Fibroblast of lung (primary cell): ENCODE measurements at places on chromosomes 1 and 21. TPM values are rescaled to one million over a fixed set of nuclear protein-coding genes. Genes with fewer than 3 reads are reported as not detected.

- no peak overlapping the region for H3K27ac ChIP-seq
- peak overlapping the region; percentile 46 for H3K4me3 ChIP-seq
- no peaks in the 10 kb centered on the region for H3K36me3 ChIP-seq
- no peaks in the 10 kb centered on the region for H3K4me1 ChIP-seq
Observed at GRCh38 chr1:14599800-14600199, 1.3 kb downstream of the KAZN start.

- no peak overlapping the region for H3K4me3 ChIP-seq
- H3K4me1 ChIP-seq = peaks cover 8% of the 10 kb centered on the region
- no peaks in the 10 kb centered on the region for H3K36me3 ChIP-seq
- no peaks in the 10 kb centered on the region for H3K27me3 ChIP-seq
- H3K27ac ChIP-seq = no peak overlapping the region
- peak; percentile 94 for DNase-seq
Observed at GRCh38 chr1:209808059-209808581, 2.2 kb upstream of the IRF6 start.

DNA sequence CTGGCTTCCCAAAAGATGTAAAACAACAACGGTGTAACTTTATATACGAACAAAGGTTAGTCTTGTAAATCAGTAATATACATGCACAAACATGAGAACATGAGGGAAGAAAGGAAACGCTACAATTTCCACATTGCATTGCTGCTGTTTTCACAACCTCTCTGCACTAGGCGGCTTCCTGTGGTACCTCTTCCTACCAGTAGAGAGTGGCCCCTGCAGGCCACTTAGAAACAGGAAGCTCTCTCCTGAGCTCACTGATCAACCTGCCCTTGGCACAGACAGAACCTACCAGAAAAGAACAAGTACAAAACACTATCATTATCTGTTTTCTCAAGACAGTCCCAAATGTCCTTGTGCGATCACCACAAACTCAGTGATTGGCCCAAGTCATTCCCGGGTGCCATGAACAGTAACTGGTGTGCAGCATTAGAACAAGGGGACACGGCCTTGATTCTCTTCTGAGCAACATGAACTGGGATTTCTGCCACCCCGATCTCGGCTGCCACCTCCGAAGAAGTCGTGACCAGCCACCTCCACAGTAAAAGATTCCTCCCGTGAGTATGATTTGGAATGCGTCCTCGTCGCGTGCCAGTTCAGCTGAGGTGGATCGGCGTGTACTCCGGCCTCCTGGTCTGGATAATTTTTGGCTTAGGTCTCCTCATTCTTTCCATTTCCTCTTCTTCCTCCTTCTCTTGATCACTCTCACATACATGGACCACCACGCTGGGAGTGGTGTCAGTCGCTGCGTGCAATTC, 5.7 kb upstream of the KCNE1 start:
- no peak overlapping the region for H3K4me3 ChIP-seq
- no peak overlapping the region for H3K27ac ChIP-seq
- H3K36me3 ChIP-seq = peaks cover 16% of the 10 kb centered on the region

DNA sequence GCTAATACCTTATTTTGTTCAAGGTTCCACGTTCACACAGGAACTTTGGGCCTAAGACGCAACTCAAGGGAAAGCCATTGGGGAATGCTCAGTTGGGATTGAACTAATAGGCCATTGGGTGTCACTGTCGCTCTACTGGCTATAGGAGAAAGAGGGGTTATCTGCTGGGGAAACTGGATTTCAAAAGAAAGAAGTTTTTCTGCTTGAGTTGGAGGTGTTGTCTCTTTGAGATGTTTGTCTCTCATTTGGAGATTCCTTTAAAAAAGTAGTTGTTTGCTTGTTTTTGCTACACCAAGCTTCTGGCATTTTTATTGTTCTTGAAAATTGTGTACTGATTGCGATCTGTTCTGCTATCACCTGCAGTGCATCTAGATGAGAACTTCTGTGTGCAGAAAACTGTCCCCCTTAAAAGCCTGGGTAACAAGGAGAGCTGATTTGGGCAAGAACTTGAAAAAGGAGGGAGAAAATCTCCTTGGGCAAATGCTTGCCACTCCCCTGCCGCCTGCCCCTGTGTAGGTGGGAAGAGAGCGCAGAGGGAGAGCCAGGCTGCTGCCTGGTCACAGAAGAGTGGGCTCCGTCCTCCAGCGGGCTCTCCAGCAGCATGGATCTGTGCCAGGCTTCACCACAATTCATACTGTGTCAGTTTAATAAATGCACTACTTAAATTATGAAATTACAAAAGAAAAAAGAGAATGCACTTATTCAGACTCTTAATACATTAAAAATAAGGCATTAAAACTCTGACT, 39.9 kb downstream of the PEX14 start:
- peaks cover 17% of the 10 kb centered on the region for H3K4me1 ChIP-seq
- no peaks in the 10 kb centered on the region for H3K27me3 ChIP-seq
- no peak overlapping the region for H3K27ac ChIP-seq
- H3K4me3 ChIP-seq = no peak overlapping the region

DNA sequence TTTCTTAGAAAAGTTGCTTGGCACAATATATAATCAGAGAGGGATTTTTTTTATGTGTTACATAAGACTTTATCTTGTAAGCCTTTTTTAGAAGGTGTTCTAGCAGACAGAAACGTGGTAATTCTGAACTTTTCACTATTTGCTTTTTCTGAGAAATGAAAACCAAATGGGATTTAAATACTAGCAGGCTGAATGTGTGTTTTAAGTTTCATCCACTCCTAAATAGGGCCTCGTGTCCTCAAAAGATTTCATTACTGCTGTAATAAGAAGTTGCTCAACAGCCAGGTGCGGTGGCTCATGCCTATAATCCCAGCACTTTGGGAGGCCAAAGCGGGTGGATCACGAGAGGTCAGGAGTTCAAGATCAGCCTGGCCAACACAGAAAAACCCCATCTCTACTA, 44.7 kb upstream of the FMO2 start:
- no peak overlapping the region for H3K27ac ChIP-seq
- no peaks in the 10 kb centered on the region for H3K36me3 ChIP-seq
- DNase-seq = no peak
- H3K27me3 ChIP-seq = no peaks in the 10 kb centered on the region
- H3K4me1 ChIP-seq = peaks cover 20% of the 10 kb centered on the region

- no peaks in the 10 kb centered on the region for H3K36me3 ChIP-seq
- no peak overlapping the region for H3K4me3 ChIP-seq
- H3K4me1 ChIP-seq = peaks cover 12% of the 10 kb centered on the region
- no peak for DNase-seq
Observed at GRCh38 chr21:42236014-42236413, 17.1 kb downstream of the ABCG1 start.

- H3K36me3 ChIP-seq = no peaks in the 10 kb centered on the region
- no peak overlapping the region for H3K27ac ChIP-seq
- no peak overlapping the region for H3K4me3 ChIP-seq
- peaks cover 7% of the 10 kb centered on the region for H3K27me3 ChIP-seq
Observed at GRCh38 chr1:157168015-157168414, 29.8 kb upstream of the ETV3 start.

DNA sequence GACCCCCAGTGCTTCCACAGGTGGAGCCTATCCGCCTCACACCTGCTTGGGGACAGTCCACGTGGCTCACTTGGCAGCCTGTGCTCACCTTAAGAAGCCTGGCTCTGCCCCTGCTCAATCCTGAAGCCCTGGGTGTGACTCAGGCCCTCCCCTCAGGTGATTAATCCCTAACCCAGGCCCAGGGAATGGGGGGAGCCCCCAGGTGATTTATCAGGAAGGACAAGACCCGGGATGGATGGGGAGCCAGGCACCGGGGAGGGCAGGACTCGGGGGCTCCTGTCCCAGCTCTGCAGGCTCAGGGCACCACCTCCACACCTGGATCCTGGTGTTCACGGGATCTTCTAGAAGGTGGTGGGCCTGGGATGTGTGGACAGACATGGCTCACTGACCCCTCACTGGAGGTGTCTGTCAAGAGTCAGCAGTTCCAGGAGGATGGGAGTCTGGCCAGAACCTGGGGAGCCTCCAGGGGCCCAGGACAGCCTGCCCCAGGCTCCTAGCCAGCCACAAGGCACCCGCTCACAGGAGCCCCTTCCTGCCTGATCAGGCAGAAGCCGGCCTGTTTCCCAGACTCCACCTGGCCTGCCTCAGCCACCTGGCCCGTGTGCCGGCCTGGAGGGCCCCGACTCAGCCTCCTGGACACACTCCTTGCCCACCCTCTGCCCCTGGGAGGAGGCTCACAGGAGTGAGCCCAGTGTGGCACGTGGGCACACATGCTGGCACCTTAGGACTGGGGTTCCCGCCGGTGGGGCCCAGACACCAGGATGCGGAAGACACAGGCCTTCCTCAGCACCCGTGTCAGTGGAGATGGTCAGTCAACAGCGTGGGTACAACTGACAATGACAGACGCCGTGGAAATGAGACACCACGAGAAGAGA, 38.6 kb upstream of the COL6A1 start:
- no peaks in the 10 kb centered on the region for H3K36me3 ChIP-seq
- H3K27me3 ChIP-seq = peaks cover 7% of the 10 kb centered on the region
- no peaks in the 10 kb centered on the region for H3K4me1 ChIP-seq
- no peak overlapping the region for H3K27ac ChIP-seq

DNA sequence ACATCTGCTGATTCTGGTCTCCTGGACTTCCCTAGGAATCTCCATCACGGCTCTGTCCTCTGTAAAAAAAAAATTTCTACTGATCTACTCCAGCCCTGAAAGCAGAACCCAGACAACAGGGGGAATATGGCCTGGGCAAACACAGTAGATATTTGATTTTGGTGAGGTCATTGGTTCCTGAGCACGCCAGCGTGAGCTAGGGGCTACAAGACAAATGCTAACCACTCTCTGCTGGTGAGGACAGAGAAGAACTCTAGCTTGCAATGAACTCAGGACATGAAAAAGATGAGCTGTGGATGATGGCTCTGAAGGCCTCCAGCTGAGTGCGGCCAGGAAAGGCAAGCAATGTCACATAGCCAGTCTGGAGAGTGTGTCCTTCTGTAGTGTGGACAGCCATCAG, 17.2 kb upstream of the FYB2 start:
- H3K36me3 ChIP-seq = no peaks in the 10 kb centered on the region
- peaks cover 3% of the 10 kb centered on the region for H3K4me1 ChIP-seq
- no peak overlapping the region for H3K27ac ChIP-seq
- H3K27me3 ChIP-seq = no peaks in the 10 kb centered on the region

GRCh38 chr1:199041173-199041914, 402.5 kb downstream of the PTPRC start:
- peak; percentile 66 for DNase-seq
- no peaks in the 10 kb centered on the region for H3K27me3 ChIP-seq
- H3K36me3 ChIP-seq = no peaks in the 10 kb centered on the region
- H3K4me3 ChIP-seq = no peak overlapping the region
- no peaks in the 10 kb centered on the region for H3K4me1 ChIP-seq
- no peak overlapping the region for H3K27ac ChIP-seq

DNA sequence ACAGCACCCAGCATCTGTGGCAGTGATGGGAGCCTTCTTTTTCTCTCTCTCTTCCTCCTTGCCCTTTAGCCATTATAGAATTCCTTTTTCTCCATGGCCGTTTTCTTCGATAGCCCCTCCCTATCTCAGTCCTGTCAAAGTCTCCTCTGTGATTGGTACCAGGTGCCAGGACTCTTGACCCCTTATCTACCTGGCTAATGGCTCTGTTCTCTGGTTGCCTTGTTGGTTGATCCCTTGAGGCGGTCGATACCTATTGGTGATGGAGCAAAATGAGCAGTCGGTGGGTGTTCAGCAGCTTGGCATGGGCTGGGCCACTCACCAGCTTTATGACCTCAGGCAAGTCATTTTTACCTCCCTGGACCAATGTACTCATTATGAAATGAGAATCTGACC, 2.0 kb downstream of the ATF3 start:
- H3K4me3 ChIP-seq = peak overlapping the region; percentile 3
- no peak overlapping the region for H3K27ac ChIP-seq
- peaks cover 8% of the 10 kb centered on the region for H3K36me3 ChIP-seq

- H3K27me3 ChIP-seq = no peaks in the 10 kb centered on the region
- no peak for DNase-seq
- H3K4me3 ChIP-seq = no peak overlapping the region
- peaks cover 4% of the 10 kb centered on the region for H3K4me1 ChIP-seq
Observed at GRCh38 chr1:44681905-44682882, 7.7 kb downstream of the ARMH1 start.

- H3K27me3 ChIP-seq = no peaks in the 10 kb centered on the region
- H3K36me3 ChIP-seq = no peaks in the 10 kb centered on the region
- no peak for DNase-seq
- no peaks in the 10 kb centered on the region for H3K4me1 ChIP-seq
Observed at GRCh38 chr1:4275083-4275482, 375.0 kb upstream of the C1orf174 start.

DNA sequence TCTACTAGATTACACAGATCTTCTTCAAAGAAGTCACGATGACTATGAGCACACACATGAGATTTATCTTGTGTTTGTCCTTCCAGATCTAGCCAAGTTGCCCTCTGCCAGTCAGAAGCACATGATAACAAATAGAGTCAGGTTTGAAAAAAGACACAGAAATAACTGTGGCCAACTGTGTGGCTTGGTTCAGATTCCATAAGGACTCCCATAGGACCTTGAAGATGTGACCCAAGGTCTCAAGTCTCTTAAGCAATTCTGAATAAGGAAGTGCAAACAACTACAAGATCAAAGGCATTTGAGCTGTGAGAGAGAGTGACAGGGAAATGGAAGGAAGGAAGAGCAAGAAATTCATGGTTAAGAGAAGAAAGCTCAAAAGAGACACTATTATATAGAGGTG, 194.0 kb downstream of the PLPP3 start:
- DNase-seq = no peak
- no peak overlapping the region for H3K27ac ChIP-seq
- no peak overlapping the region for H3K4me3 ChIP-seq
- H3K36me3 ChIP-seq = no peaks in the 10 kb centered on the region
- no peaks in the 10 kb centered on the region for H3K27me3 ChIP-seq
- no peaks in the 10 kb centered on the region for H3K4me1 ChIP-seq

- peaks cover 10% of the 10 kb centered on the region for H3K36me3 ChIP-seq
- no peak for DNase-seq
- H3K27ac ChIP-seq = no peak overlapping the region
Observed at GRCh38 chr1:119724611-119725218, 13.0 kb downstream of the PHGDH start.

- DNase-seq = no peak
- no peak overlapping the region for H3K27ac ChIP-seq
- H3K4me1 ChIP-seq = no peaks in the 10 kb centered on the region
- no peaks in the 10 kb centered on the region for H3K36me3 ChIP-seq
- no peaks in the 10 kb centered on the region for H3K27me3 ChIP-seq
Observed at GRCh38 chr21:37128076-37128475, 55.0 kb downstream of the TTC3 start.

GRCh38 chr1:31787261-31787660, 23.1 kb upstream of the ADGRB2 start:
- H3K27ac ChIP-seq = no peak overlapping the region
- peaks cover 7% of the 10 kb centered on the region for H3K36me3 ChIP-seq
- no peak overlapping the region for H3K4me3 ChIP-seq
- H3K4me1 ChIP-seq = peaks cover 10% of the 10 kb centered on the region

- peak; percentile 77 for DNase-seq
- peak overlapping the region; percentile 54 for H3K27ac ChIP-seq
- no peak overlapping the region for H3K4me3 ChIP-seq
- H3K27me3 ChIP-seq = no peaks in the 10 kb centered on the region
Observed at GRCh38 chr1:161382214-161383019, 14.7 kb upstream of the CFAP126 start.

GRCh38 chr1:173202424-173203145, 4.5 kb downstream of the TNFSF4 start:
- no peak overlapping the region for H3K27ac ChIP-seq
- H3K36me3 ChIP-seq = no peaks in the 10 kb centered on the region
- no peak overlapping the region for H3K4me3 ChIP-seq
- DNase-seq = peak; percentile 92
- H3K4me1 ChIP-seq = peaks cover 3% of the 10 kb centered on the region

CRB1 gene
- polyA plus RNA-seq = 0.05 and 0.08 TPM in 2 replicates

PNRC2 gene
- 86.6 and 96.6 TPM in 2 replicates for polyA plus RNA-seq

MRPS6 gene
- 45.6 and 58.7 TPM in 2 replicates for polyA plus RNA-seq

AHCYL1 gene
- 73.4 and 83.3 TPM in 2 replicates for polyA plus RNA-seq

SAMD11 gene
- polyA plus RNA-seq = 0.40 and 0.47 TPM in 2 replicates

MACO1 gene
- polyA plus RNA-seq = 12.4 and 14.2 TPM in 2 replicates

LRRC71 gene
- polyA plus RNA-seq = 0.16 and 1.8 TPM in 2 replicates

KCNA3 gene
- polyA plus RNA-seq = 2.7 and 4.6 TPM in 2 replicates

OVAAL gene
- polyA plus RNA-seq = not detected in 2 replicates
